Vagina (tissue), 2 donors: ENCODE measurements at places on chromosomes 5 and 9.
A peak's percentile ranks its signal among the peaks of the same experiment; 100 is the strongest.

- no peak for DNase-seq
These were observed 213.7 kb downstream of the TMEM38B start for GRCh38 chr9:105908069-105908468.

DNA sequence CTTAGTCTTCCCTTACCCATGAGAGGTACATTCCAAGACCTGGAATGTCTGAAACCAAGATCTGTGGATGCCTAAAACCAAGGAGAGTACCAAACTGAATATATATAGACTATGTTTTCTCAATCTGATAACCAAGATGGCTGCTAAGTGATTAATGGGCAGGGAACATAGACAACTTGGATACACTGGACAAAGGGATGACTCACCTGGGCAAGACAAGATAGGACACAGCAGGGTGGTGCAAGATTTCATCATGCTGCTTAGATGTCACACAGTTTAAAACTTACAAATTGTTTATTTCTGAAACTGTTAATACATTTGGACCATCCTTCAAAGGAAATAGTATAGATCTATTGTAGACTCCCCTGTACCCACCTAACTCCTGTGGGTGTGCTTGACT lies 130.9 kb downstream of the HTR1A start:
- DNase-seq = no peak

DNA sequence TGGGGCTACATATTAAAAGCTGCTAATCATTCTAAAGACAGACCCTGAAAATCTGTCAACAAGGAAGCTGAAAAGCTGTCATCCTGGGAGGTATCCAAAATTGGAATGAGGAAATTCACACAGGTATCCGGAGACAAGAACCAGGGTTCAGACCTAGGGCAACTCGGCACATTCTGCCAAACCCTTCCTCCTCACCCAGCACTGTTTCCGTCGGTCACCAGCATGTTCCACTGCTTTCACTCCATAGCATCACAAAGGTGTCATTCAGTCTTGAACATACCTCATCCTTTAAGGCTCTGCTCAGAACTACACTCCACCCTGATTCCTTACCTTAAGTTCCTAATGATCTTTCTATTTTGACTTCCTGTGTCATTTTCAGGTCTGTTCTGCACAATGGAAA lies 153.1 kb upstream of the RASA1 start:
- DNase-seq = no peak

DNA sequence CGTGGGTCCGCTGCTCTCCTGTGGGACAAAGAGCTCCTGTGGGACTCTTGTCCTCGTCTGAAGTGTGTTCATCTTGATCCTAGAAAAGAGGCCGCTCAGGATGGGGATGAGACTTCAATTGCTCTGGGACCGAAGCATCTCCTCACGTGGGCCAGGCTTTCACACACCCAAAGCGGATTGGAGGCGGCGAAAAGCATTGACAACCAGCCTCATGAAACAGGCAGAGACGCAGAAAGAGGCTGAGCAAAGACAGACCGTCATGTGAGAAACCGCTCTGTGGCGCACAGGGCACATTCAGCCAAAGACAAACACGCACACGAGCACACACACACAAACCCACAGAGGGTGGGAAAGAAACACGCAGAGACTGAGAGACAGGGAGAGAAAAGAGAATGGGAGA lies 479.5 kb downstream of the SPATA31A7 start:
- no peak for DNase-seq

DNA sequence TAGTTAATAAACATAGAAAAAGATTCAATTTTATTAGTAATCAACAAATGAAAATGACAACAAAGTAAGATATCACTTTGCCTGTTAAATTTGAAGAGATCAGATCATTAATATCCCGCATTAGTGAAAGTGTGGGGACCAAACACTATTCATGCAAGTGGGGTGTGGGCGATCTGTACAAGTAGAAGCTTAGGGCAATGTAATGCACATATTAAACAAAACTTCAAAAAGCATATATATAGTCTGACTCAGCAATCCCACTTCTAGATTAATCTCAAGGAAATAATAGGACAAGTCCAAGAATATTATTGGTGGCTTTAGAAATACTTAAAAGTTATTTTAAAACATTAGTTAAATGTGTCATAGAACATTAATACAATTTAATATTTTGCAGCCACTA lies 188.5 kb downstream of the LRRC70 start:
- no peak for DNase-seq

DNA sequence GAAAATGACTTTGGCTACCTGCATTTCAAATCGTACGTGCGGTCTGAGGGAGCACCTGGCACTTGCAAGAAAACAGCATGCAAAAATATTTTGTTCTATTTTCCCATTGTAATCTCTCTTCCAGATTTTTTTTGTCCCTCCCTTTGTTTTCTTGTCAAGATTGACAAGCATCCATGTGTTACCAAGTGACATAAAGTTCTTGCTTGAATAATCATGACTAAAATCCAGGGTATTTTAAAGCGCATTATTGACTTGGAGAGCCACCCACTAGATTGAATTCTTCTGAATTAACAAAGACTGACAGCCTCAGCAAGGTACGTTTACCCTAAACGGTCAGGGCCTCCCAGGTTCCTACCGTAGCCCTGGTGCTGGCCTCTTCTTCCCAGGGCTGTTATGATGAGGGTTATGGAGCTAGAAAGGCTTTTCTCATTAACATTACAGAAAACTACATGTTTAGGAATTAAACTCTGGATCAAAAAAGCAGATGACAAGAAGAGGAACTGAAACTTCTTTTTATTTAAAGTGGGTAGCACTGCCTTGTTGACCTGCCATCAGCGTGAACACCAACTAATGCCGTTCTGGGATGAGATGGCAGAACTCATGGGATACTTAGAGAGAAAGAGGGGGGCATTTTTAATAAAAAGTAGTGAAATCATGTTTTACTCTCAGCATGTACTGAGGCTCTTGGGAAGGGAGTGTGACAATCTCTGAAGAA lies 297.0 kb downstream of the EFNA5 start:
- DNase-seq = no peak

GRCh38 chr5:153896701-153897100 lies 142.0 kb downstream of the FAM114A2 start:
- no peak for DNase-seq

GRCh38 chr5:1347571-1347970 lies 2.7 kb upstream of the CLPTM1L start:
- no peak for DNase-seq

- DNase-seq = no peak
These were observed 101.8 kb downstream of the EHMT1 start for GRCh38 chr9:137720571-137721110.

DNA sequence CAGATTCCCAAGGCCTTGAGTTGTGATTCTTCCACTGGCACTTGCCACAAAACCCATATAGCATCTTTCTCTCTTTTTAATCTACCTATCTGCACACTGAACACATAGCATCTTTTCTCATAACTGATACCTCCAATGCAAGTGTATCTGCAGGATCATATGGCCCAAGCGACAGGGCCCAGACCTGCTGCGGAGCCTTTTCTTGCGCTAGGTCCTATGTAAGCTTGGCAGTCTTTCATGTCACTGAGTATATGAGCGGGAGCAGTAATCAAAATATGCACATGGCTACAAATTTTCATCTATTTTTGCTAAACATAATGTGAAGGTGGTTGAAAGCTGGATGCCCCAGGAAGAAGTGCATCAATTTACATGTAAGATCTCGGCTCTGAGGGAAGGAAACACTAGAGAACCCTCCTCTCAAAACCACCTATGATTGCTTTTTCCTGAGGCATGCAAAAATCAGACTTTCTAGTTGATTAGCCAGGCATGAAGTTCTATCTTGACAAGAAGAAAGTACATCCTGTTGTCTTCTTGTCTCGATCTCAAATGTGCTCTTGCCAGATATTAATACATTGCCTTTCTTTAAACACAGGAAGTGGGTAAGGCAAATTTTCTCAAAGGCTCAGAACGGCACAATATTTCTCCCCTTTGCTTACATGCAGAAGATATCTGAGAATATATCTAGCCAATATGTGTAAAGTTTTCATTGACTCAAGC lies 26.9 kb upstream of the CEMIP2 start:
- DNase-seq = no peak

- peak; percentile 49 for DNase-seq
These were observed 19.8 kb downstream of the TNFSF15 start for GRCh38 chr9:114785866-114786650.

DNA sequence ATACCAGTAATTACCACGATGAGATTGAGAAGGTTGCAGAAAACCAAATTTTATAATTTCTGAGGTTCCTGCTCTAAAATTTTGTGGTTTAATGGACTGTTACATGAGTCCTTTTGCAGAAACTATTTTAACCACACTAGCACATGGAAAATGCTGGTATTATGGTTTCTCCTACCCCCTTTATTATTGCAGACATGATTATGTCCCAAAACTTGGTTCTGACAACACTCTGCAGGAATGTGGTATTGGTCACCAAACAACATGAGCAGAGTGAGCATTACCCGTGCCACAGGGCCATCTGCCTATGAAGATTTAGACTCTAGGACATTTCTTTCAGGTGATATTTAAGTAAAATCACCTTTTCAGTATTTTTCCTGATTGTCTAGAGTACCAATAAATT lies 2.8 kb upstream of the ECM2 start:
- DNase-seq = no peak

- DNase-seq = no peak
These were observed 118.9 kb downstream of the INSYN2B start for GRCh38 chr5:169861433-169861832.

DNA sequence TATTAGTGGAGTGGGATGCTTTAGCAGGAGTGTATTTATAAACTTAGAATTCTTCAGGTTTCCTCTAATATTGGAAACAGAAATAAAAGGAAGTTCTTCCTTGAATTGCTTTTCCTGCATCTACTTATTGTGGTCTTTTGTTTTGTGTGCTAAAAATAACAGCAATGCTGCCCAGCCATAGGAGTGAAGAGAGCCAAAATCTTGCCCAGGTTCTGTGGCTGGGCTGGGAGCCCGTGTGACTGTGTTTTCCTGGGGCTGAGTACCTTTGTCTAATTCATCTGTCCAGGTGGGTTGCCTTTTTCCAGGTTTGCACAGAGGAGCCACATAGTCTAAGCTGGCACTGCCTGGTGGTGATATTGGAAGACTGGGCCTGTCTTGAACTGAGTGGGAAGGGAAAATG lies 179.7 kb upstream of the ADAMTSL1 start:
- DNase-seq = no peak
